ENCODE measurements at places on chromosomes 13 and 19.

GRCh38 chr13:44848920-44849676 lies 140.2 kb downstream of the NUFIP1 start:
- no peak for DNase-seq

GRCh38 chr13:50713523-50714248 lies 129.8 kb downstream of the DLEU7 start:
- peak; percentile 34 for DNase-seq

GRCh38 chr13:92734545-92734944 lies 492.1 kb upstream of the GPC6 start:
- no peak for DNase-seq

DNA sequence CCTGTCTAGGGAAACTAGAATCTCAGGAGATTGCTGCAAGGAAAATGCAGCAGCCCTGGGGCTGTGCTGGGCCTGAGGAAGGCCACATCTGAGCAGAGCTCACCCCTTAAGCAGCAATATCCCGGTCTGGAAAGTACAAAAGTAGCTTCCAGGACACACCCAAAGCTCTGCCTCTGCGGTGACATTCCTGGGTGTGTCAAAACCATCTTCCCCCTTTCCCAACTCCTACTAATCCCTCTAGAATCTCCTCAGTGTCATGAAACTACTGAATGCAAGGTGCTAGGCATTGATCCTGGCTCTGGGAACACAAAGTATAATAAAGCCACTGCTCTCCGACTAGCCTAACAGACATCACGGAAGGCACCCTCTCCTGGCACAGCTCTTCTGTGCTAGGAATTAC lies 5.0 kb downstream of the PBX4 start:
- no peak for DNase-seq

DNA sequence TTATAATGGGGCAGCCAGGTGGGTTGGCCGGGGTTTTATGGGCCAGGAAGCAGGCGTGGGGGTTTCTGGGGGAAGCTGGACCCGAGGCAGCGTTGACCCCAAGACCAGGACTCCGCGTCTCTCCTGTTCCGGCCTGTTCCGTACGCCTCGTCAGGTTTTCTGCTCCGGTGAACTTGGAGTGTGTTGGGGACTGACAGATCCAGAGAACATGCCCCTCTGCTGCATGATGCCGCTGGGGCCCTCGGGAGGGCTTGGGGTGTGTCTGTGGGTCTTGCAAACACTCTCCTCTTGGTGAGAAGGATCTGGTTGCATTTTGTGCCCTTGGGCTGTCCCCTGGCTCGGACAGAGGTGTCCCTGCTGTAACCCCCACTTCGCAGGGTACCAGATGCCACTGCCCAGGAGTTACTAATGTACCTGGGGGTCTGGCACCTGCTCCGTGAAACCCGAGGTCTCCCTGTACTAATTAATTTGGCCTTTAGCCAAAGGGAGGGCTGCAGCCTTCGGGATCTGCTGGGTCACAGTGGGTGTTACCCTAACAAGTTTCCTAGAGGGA lies 15.6 kb downstream of the KDM4B start:
- DNase-seq, result no peak

DNA sequence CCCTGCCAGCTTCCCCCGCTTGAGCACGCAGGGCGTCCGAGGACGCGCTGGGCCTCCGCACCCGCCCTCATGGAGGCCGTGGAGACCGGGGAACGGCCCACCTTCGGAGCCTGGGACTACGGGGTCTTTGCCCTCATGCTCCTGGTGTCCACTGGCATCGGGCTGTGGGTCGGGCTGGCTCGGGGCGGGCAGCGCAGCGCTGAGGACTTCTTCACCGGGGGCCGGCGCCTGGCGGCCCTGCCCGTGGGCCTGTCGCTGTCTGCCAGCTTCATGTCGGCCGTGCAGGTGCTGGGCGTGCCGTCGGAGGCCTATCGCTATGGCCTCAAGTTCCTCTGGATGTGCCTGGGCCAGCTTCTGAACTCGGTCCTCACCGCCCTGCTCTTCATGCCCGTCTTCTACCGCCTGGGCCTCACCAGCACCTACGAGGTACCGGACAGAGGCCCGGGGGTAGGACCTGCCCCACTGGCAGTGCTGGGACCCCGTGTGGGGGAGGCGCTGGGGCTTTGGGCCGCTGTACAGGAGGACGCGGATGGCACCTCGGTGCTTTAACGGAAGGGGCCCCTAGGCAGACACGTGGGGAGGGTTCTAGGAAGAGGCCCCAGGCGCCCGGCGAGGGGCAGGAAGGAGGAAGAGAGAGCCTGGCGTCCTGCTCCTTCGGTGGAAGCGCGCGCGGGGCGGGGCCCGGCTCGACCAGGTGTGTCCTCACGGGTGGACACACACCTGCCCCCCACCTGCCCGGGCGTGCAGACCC lies 681 bp downstream of the SLC5A5 start:
- DNase-seq, result no peak

GRCh38 chr13:21008026-21008425 lies 53.4 kb downstream of the LATS2 start:
- DNase-seq, result no peak
